ENCODE measurements at places on chromosomes 5 and 9.

- H3K27me3 ChIP-seq = peaks cover 26% of the 10 kb centered on the region
- H3K4me1 ChIP-seq = no peaks in the 10 kb centered on the region
- H3K4me3 ChIP-seq = no peak overlapping the region
- DNase-seq = no peak
- H3K27ac ChIP-seq = no peak overlapping the region
Measured at GRCh38 chr5:73486119-73486899, 11.9 kb upstream of the BTF3 start.

- no peaks in the 10 kb centered on the region for H3K27me3 ChIP-seq
- peaks cover 4% of the 10 kb centered on the region for H3K4me1 ChIP-seq
- no peak for DNase-seq
- H3K36me3 ChIP-seq = no peaks in the 10 kb centered on the region
- no peak overlapping the region for H3K27ac ChIP-seq
Measured at GRCh38 chr5:146945617-146946084, 67.1 kb upstream of the PPP2R2B start.

GRCh38 chr5:58127255-58128220 is 332.3 kb downstream of the PLK2 start:
- H3K36me3 ChIP-seq = no peaks in the 10 kb centered on the region
- peaks cover 3% of the 10 kb centered on the region for H3K4me1 ChIP-seq
- H3K4me3 ChIP-seq = no peak overlapping the region

- no peak overlapping the region for H3K27ac ChIP-seq
- no peaks in the 10 kb centered on the region for H3K27me3 ChIP-seq
- DNase-seq = no peak
- H3K4me1 ChIP-seq = peaks cover 6% of the 10 kb centered on the region
- H3K36me3 ChIP-seq = peaks cover 2% of the 10 kb centered on the region
Measured at GRCh38 chr9:24245988-24246387, 299.7 kb downstream of the IZUMO3 start.

GRCh38 chr5:143427122-143427735 is 23.7 kb upstream of the NR3C1 start:
- H3K27me3 ChIP-seq = no peaks in the 10 kb centered on the region
- no peaks in the 10 kb centered on the region for H3K36me3 ChIP-seq
- no peak overlapping the region for H3K4me3 ChIP-seq
- no peak overlapping the region for H3K27ac ChIP-seq
- no peaks in the 10 kb centered on the region for H3K4me1 ChIP-seq

DNA sequence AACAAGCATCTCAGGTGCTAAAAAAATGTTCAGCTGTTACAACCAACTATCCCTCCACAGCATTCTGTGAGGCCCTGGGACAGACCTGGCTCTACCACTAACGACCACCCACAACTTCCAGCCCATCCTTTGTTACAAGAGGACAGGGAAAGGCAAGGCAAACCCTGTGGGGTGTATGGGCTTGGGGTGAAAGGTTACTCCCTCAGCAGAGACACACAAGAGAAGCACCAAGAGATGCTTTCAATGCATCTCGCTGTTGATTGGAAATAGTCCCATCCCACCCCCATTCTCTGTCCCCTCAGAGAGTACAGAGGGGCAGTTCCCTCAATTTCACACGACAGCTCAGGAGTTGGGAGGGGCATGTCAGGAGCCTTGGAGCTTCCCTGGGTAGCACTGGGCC is 234.1 kb downstream of the CAAP1 start:
- H3K4me3 ChIP-seq = no peak overlapping the region
- no peak for DNase-seq
- H3K27ac ChIP-seq = no peak overlapping the region
- peaks cover 6% of the 10 kb centered on the region for H3K36me3 ChIP-seq
- peaks cover 32% of the 10 kb centered on the region for H3K4me1 ChIP-seq
- H3K27me3 ChIP-seq = no peaks in the 10 kb centered on the region

DNA sequence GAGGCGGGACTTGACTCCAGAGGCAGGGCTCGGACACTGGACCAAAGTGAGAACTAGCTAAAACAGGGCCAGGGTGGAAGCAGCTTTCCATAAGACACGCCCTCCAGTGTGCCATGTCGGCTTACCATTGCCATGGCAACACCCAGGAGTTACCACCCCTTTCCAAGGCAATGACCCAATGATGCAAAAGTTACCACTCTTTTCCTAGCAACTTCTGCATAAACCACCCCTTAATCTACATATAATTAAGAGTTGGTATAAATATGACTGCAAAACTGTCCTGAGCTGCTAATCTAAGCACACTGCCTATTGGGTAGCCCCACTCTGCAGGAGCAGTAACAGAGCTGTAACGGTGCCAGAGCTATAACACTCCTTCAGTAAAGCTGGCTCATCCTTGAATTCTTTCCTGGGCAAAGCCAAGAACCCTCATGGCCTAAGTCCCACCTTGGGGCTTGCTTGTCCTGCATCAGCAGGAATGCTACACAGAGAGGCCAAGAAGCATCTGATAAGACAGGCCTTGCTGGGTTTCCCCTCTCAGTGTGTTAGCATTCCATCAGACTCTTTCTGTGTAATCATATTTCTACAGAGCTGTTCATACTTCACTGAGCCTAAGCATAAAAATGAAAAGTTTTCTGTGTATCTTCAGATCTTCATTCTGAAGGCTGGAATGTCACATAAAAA is 262.7 kb upstream of the KLF9 start:
- no peaks in the 10 kb centered on the region for H3K36me3 ChIP-seq
- DNase-seq = no peak
- no peaks in the 10 kb centered on the region for H3K27me3 ChIP-seq
- no peak overlapping the region for H3K4me3 ChIP-seq
- H3K27ac ChIP-seq = no peak overlapping the region

- no peak overlapping the region for H3K27ac ChIP-seq
- peaks cover 13% of the 10 kb centered on the region for H3K4me1 ChIP-seq
- H3K27me3 ChIP-seq = no peaks in the 10 kb centered on the region
- peaks cover 3% of the 10 kb centered on the region for H3K36me3 ChIP-seq
- no peak overlapping the region for H3K4me3 ChIP-seq
- no peak for DNase-seq
Measured at GRCh38 chr5:10702911-10703491, 58.0 kb downstream of the DAP start.

GRCh38 chr9:37559125-37559524 is 17.1 kb downstream of the FBXO10 start:
- no peak overlapping the region for H3K4me3 ChIP-seq
- no peak overlapping the region for H3K27ac ChIP-seq
- DNase-seq = no peak
- H3K27me3 ChIP-seq = no peaks in the 10 kb centered on the region

DNA sequence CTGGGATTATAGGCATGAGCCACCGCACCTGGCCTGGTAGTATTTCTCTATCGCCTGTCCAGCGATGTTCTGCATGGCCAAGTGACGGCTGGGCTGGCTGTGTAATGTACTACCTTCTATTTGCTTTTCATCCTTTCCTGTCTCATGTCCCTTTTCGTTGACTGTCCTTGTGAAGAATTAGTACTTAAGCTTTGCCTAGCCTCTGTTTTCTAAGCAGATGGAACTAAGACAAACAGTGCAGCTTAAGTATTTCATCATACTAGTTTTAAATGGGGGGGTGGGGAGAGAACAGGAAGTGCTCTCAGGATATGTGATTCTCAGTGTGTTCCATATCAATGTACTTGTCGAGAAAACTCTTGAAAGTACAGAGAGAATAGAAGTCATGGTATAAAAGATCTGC is 31.7 kb upstream of the CCL21 start:
- no peaks in the 10 kb centered on the region for H3K4me1 ChIP-seq
- no peak overlapping the region for H3K27ac ChIP-seq
- H3K36me3 ChIP-seq = no peaks in the 10 kb centered on the region

GRCh38 chr5:98470747-98471146 is 302.7 kb upstream of the RGMB start:
- peaks cover 7% of the 10 kb centered on the region for H3K4me1 ChIP-seq
- no peaks in the 10 kb centered on the region for H3K27me3 ChIP-seq
- H3K4me3 ChIP-seq = no peak overlapping the region
- DNase-seq = no peak

- no peaks in the 10 kb centered on the region for H3K4me1 ChIP-seq
- no peak overlapping the region for H3K27ac ChIP-seq
- H3K36me3 ChIP-seq = no peaks in the 10 kb centered on the region
- no peak overlapping the region for H3K4me3 ChIP-seq
- no peak for DNase-seq
Measured at GRCh38 chr5:173456751-173457171, 128.5 kb upstream of the STC2 start.

DNA sequence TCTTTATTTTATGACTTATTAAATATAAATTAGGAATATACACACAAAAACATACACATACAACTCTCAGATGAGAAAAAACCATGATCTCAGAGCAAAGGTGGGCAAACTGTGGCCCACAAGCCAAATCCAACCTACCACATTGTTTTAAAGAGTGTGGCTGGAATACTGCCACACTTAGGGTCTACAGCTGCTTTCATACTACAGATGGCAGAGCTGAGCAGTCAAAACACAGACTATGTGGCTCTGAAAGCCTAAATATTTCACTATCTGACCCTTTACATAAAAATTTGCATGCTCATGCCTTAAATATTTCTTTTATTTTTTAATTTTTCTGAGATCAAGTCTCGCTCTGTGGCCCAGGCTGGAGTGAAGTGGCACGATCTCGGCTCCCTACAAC is 28.3 kb downstream of the LEAP2 start:
- no peaks in the 10 kb centered on the region for H3K4me1 ChIP-seq
- H3K27me3 ChIP-seq = no peaks in the 10 kb centered on the region
- H3K4me3 ChIP-seq = no peak overlapping the region
- H3K36me3 ChIP-seq = peaks cover 9% of the 10 kb centered on the region
- H3K27ac ChIP-seq = no peak overlapping the region

DNA sequence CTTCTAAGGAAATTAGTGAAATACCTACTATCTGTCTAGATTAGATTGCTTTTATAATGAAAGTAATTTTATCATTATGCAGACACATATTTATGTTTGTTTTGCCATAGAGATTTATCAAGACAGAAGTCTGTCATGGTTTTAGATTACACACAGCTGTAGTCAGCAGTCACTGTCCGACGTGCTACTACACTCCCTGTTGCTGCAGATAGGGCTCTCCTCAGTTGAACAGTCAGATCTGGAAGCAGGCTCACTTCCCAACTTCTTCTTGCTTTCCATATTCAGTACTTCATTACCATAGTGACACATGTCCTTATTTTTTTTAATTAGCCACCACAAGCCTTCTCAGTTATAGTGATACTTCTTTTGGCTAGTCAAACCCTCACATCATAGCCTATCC is 329.9 kb upstream of the ITGA1 start:
- H3K36me3 ChIP-seq = no peaks in the 10 kb centered on the region
- H3K27me3 ChIP-seq = no peaks in the 10 kb centered on the region
- DNase-seq = no peak
- no peak overlapping the region for H3K27ac ChIP-seq

DNA sequence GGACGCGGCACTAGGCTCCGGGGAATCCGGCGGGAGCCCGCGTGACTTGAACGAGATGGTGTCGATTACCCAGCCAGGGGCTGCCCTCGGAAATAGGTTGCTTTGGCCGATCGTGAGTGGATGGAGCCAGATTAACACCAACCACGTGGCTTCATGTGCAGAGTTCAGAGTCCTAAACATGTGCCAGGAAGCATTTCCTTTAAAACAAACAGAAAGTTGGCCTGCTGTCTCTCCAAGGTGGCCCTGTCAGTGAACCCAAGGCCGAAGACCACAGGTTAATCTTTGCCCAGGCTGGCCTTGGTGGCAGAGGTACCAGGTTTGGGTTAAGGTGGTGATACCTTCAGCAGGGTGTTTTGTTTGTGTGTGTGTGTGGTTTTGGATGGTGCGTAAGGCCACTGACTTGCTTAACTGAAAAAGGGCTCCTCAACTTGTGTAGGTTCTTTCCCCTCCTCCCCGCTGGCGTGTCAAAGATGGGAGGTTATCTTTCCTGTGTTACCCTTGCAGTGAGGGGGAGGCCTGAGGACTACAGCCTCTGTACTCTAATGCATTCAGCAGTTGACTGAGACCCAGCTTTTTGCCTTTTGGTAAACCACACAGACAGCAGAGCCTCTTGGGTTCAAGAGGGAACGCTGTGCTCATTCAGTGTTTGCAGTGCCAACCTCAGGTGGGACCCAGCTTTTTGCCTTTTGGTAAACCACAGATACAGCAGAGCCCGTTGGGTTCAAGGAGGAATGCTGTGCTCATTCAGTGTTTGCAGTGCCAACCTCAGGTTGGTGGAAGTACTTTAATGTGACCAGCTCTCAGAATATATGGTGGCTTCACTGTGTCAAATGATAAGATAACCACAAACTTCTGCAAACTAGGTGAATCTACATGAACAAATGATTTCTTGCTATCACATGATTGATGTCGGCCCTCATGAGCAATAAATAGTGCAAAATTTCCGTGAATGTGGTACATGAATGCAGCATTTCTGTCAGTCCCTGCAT is 1.4 kb downstream of the IQGAP2 start:
- H3K4me1 ChIP-seq = no peaks in the 10 kb centered on the region
- no peak for DNase-seq
- no peak overlapping the region for H3K27ac ChIP-seq

DNA sequence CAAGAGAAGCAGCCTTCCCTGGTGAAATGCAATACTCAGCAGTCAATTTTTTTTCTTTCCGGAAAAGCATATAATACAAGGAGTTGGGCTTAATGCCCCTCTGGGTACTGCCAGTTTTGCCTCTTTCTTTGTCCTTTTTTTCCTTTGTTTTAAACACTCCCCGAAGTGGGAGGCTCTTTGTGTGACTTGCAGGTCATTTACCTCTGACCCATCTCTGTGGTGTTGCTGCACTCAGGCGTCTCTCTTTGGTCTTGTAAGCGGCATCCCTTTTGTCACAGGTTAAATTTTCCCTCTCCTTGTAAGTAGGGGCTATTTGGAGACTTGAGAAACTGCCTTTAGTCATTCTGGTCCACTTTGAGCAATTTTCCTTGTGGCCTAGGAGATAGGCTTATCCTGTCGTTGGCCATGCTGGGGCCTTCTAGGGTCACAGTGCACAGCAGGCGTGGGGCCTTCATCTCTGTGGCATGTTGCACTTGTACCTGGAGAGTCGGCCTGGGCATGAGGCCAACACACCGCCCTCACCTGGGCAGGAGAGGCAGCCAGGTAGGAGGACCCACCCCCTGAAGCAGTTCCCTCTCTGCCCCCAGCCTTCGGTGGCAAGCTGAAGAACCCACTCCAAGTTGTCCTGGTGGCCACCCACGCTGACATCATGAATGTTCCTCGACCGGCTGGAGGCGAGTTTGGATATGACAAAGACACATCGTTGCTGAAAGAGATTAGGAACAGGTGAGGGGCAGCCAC is 27.7 kb upstream of the CTSL start:
- no peak for DNase-seq
- H3K4me1 ChIP-seq = peaks cover 12% of the 10 kb centered on the region
- H3K4me3 ChIP-seq = no peak overlapping the region
- no peaks in the 10 kb centered on the region for H3K27me3 ChIP-seq

GRCh38 chr5:6085341-6085860 is 292.9 kb downstream of the MED10 start:
- no peaks in the 10 kb centered on the region for H3K36me3 ChIP-seq
- no peak for DNase-seq
- no peaks in the 10 kb centered on the region for H3K4me1 ChIP-seq
- H3K4me3 ChIP-seq = no peak overlapping the region
- H3K27ac ChIP-seq = no peak overlapping the region

- no peaks in the 10 kb centered on the region for H3K4me1 ChIP-seq
- DNase-seq = no peak
- no peaks in the 10 kb centered on the region for H3K27me3 ChIP-seq
- peaks cover 24% of the 10 kb centered on the region for H3K36me3 ChIP-seq
Measured at GRCh38 chr5:64973215-64973614, 204.5 kb downstream of the CWC27 start.

GRCh38 chr5:15452030-15452429 is 48.0 kb upstream of the FBXL7 start:
- H3K36me3 ChIP-seq = no peaks in the 10 kb centered on the region
- H3K27me3 ChIP-seq = no peaks in the 10 kb centered on the region
- H3K4me1 ChIP-seq = no peaks in the 10 kb centered on the region
- no peak overlapping the region for H3K4me3 ChIP-seq
- no peak overlapping the region for H3K27ac ChIP-seq
- no peak for DNase-seq

All from neural crest cell (in vitro differentiated cells).